ENCODE measurements at places on chromosomes 1 and 21.

DNA sequence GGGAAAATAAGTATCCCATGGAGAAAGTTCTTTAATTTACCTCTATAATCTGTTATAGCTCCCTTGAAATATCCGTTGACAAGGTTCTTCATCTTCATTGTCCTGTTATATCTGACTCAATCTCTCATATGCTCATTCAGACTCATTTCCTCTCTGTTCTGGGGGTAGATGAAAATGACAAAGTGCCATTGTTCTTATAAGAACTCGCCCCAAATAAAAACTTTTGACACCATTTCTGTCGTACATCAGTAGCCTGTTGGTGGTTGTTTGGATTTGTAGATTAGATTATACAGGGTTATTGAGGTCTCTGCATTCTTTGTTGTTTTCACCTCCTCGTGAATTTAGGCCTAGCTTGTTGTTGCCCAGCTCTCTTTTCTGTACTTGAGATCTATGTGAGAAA lies 55.2 kb upstream of the IPO9 start:
- no peak for DNase-seq

GRCh38 chr1:5646486-5647149 lies 345.6 kb downstream of the NPHP4 start:
- no peak for DNase-seq

GRCh38 chr1:96660503-96660902 lies 61.1 kb upstream of the PTBP2 start:
- no peak for DNase-seq

DNA sequence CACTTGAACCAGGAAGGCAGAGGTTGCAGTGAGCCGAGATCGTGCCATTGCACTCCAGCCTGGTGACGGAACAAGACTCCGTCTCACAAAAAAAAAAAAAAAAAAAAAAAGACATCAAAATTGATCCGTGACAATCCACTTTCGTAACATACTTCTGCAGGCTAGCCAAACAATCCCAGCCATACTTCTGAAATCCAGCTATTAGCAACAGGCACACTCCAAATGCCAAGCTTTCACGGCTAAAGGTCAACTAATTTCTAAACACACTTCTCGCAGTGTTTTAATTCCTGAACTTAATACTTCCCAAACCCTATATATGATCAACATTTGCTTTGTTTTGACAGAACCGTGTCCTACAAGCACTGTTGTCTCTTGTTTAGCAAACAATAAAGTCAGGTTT lies 411.3 kb upstream of the RUNX1 start:
- no peak for DNase-seq

GRCh38 chr1:22018583-22019559 lies 17.4 kb downstream of the CELA3A start:
- no peak for DNase-seq

DNA sequence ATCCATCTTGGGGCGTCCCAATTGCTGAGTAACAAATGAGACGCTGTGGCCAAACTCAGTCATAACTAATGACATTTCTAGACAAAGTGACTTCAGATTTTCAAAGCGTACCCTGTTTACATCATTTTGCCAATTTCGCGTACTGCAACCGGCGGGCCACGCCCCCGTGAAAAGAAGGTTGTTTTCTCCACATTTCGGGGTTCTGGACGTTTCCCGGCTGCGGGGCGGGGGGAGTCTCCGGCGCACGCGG lies 282 bp upstream of the SOD1 start:
- no peak for DNase-seq

DNA sequence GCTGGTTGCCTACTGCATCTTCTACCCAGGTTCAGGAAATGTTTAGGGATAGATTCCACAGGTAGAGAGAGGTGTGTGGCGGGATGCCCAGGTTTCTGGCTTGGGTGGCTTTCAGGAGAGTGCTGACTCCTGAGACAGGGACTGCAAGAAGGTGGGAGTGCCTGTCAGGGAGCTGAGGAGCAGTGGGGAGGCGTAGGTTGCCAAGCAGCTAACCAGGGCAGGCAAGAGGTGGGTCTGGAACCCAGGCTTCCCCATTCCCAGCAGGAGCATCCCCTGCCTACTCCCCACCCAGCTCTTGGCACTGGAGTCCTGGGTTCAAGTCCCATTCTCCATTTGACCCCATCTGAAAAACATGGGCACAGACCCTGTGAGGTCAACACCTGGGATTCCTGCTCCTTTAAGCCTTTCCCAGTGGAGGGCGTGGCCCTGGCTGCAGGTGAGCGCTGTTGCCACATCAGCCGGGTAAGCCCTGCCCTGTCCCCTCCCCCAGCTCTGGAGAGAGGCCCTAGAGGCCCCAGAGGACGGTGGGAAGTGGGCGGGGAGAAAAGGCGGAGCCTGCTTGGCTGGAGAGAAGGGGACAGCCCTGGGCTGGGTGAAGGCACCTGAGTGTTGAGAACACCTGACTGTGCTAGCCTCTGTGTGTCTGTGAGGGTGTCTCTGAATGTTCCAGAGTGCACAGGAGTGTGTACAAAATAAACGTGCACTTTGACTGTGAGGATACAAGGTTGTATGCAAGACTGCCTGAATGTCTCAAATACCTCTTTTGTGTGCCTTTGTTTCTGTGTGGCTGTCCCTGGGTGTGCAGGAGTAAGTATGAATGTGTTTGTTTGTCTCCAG lies 14.0 kb upstream of the SYNC start:
- DNase-seq, result no peak

DNA sequence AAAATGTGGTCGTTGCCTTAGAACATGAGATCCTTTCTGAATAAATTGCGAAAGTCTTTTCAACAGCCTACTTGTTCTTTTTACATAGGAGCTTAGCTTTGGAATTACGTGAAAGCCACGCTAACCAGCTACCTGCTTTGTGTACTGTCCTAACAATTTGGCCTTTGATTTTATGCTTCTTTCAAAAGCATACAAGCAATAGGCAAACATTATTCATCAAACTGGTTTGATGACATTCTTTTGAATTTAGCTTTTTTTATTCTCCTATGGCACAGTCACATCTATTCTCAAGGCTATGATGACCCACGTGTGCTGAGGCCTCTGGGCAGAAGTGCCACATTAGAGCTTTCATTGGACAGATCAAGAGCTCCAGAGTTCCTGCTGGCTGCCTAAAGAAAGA lies 178.0 kb upstream of the DPT start:
- DNase-seq, result no peak
